ENCODE measurements at places on chromosomes 16 and 17. TPM values are rescaled to one million over a fixed set of nuclear protein-coding genes. Genes with fewer than 3 reads are reported as not detected.
A peak's percentile ranks its signal among the peaks of the same experiment; 100 is the strongest.

SNAI3 gene
- not detected for total RNA-seq

GUCY2D gene
- not detected for total RNA-seq

CRYBA1 gene
- not detected for total RNA-seq

HID1 gene
- 4.7 TPM for total RNA-seq

ANKRD40CL gene
- total RNA-seq: not detected

CSH2 gene
- total RNA-seq: not detected

C16orf54 gene
- total RNA-seq: not detected

ABCA6 gene
- total RNA-seq: 0.30 TPM

DNA sequence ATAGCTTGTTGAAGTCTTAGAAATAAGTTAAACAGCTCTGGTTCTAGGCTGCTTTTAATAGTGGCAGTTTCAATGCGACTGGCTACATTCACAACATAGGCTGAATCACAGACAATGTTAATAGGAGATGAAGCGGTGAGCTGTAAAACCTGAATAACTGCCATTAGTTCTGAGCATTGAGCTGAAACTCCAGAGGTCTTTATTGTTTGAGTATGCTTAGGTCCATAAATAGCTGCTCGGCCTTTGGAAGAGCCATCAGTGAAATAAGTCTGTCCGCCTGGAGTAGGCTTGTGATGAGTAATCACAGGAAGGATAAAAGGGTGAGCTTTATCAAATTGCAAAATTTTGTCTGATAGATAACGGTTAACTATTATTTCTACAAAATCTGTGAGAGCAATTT lies 9.4 kb upstream of the ZNF689 start:
- H3K27ac ChIP-seq: no peak overlapping the region
- no peak for DNase-seq
- H3K4me1 ChIP-seq: no peaks in the 10 kb centered on the region

DNA sequence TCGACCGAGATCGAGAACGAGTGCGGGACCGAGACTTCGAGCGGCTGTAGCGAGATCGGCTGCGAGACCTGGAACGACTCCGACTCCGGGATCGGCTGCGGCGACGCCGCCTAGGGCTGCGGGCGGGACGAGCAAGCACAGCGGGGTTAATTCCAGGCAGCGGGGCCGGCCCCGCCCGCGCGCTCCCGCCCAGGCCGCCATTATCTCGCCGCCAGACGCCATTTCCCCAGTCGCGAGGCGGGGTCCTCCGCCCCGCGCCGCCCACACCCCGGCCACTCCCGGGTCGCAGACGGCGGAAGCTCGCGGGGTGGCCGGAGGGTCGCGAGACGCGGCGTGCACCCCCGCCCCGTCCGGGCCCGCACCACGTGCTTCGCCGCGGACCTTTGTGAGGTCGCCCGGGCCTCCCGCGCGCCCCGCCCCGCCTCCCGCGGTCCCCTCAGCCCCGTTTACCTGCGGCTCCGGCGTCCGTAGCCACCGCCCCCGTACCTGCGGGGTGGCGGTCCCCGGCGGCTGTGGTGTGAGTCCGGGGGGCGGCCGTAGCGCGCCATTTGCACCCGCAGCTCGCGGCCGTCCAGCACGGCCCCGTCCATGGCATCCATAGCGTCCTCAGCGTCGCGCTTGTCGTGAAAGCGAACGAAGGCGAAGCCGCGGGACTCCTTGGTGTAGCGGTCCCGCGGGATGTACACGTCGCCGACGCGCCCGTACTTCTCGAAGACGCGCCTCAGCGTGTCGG lies 616 bp downstream of the SRSF2 start:
- DNase-seq: no peak
- peak overlapping the region; percentile 100 for H3K27ac ChIP-seq
- H3K36me3 ChIP-seq: peaks cover 28% of the 10 kb centered on the region
- peaks cover 62% of the 10 kb centered on the region for H3K4me1 ChIP-seq

GRCh38 chr17:38452719-38453118 lies 24.5 kb downstream of the ARHGAP23 start:
- peak overlapping the region; percentile 97 for H3K27ac ChIP-seq
- no peak for DNase-seq
- H3K4me3 ChIP-seq: peak overlapping the region; percentile 85
- peaks cover 5% of the 10 kb centered on the region for H3K36me3 ChIP-seq

GRCh38 chr17:82199496-82199895 lies 13.1 kb downstream of the CCDC57 start:
- H3K36me3 ChIP-seq: peaks cover 18% of the 10 kb centered on the region
- no peaks in the 10 kb centered on the region for H3K27me3 ChIP-seq
- H3K27ac ChIP-seq: no peak overlapping the region
- no peaks in the 10 kb centered on the region for H3K4me1 ChIP-seq
- H3K4me3 ChIP-seq: no peak overlapping the region

- peaks cover 69% of the 10 kb centered on the region for H3K4me1 ChIP-seq
- no peaks in the 10 kb centered on the region for H3K27me3 ChIP-seq
- H3K4me3 ChIP-seq: no peak overlapping the region
- H3K36me3 ChIP-seq: peaks cover 2% of the 10 kb centered on the region
Measured at GRCh38 chr16:53896722-53897121, 192.8 kb downstream of the FTO start.

- no peaks in the 10 kb centered on the region for H3K4me1 ChIP-seq
- no peak for DNase-seq
- no peaks in the 10 kb centered on the region for H3K36me3 ChIP-seq
- no peak overlapping the region for H3K4me3 ChIP-seq
- H3K27ac ChIP-seq: no peak overlapping the region
Measured at GRCh38 chr17:13736916-13737315, 135.2 kb upstream of the HS3ST3A1 start.

- no peak overlapping the region for H3K27ac ChIP-seq
- H3K36me3 ChIP-seq: no peaks in the 10 kb centered on the region
- peaks cover 46% of the 10 kb centered on the region for H3K4me1 ChIP-seq
- DNase-seq: no peak
- H3K4me3 ChIP-seq: peak overlapping the region; percentile 54
Measured at GRCh38 chr17:75087182-75087557, 584 bp upstream of the SLC16A5 start.

All from chondrocyte (in vitro differentiated cells).